Stimulated activated CD4-positive, alpha-beta T cell treated with anti-CD3 and anti-CD28 coated beads, Interleukin-12 subunit alpha, Interleukin-12 subunit beta, amount 100 ng/mL, for 48 hours (primary cell): ENCODE measurements at places on chromosomes 12 and 14.
A peak's percentile ranks its signal among the peaks of the same experiment; 100 is the strongest.

GRCh38 chr12:122820838-122821271 lies 14.4 kb upstream of the HIP1R start:
- no peak for DNase-seq

- DNase-seq, result no peak
These were observed 24.6 kb upstream of the YBX3 start for GRCh38 chr12:10747730-10748129.

DNA sequence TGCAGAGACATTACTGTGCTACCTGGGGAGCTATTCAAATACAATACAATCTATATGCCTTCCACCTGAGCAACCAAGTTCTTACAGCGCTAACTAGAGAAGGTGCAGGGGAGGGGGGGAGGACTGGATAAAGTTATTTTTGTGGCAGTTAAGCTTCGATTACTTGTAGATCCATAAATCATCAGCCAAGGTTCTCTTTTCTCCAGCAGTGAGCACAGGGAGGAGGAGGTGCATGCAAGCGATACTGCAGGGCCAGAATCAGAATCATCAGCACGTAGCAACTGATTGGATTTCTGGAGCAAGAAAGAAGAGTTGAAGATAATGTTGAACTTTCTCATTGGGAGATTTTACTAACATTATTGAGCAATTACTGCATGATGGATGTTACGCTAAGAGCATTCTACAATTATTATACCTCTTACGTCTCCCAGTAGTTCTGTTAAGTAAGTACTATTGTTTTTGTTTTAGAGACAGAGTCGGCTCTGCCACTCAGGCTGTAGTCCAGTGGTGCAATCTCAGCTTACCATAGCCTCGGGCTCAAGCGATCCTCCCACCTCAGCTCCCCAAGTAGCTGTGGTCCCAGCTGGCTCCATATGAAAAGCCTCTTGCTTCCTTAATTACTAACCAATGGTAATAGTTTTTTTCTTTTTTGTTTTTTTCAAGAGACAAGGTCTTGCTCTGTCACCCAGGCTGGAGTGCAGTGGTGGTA lies 74.6 kb upstream of the EEA1 start:
- DNase-seq, result no peak

DNA sequence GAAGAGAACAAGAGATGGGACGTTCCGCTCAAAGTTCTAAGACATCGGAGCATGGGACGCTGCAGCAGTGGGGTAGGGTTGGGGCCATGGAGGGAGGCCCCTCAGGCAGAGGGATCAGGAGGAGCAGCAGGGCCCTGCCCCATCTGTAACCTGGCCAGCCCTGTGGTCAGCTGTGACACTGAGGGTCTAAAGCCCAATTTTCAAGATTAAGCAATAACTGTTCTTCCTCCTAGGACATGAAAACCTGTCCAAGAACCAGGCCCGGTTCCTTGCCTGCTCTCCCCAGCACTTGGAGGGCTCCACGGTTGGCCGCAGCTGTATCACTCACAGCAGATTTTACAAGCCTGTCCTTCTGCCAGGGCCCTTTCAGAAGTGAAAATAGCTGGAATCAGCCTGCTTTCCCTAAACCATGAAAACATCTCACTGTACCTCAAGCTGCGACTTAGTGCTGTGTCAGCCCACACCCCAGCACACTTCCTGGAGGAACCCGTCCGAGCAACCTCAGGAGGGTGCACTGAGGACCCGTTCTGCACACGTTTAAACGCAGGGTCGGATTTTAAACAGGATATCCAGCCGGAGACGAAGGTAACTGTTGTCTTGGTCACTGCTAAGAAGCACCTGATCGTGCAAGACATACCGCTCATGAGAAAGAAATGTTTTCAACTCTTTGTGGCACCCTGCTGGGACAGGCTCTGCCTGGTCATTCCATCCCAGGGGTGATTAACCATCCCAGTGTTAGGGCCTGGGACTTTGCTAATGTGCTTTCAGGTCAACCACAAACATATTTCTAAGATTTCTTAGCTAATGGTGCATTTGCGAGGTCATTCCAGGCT lies 201.9 kb upstream of the DIO3 start:
- no peak for DNase-seq

DNA sequence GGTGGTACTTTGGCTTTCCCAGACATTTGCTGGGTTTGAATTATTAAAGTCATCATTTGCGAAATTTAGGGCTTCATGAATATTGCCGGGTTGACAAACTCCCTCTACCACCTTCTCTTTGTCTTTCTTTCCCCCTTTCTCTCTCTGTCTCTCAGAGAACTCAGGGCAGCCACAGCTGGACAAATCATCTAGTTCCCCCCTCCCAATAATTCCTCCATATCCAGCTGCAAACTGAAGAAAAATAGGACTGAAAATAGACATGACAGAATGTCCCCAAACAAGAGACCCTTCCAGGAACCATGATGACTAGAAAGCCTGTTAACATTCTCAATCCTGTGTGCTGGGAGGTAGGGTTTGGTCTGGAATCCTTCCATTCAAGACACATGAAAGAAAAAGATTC lies 67.1 kb upstream of the TBX5 start:
- DNase-seq, result no peak

GRCh38 chr12:87246726-87247125 lies 782.5 kb downstream of the C12orf50 start:
- no peak for DNase-seq

DNA sequence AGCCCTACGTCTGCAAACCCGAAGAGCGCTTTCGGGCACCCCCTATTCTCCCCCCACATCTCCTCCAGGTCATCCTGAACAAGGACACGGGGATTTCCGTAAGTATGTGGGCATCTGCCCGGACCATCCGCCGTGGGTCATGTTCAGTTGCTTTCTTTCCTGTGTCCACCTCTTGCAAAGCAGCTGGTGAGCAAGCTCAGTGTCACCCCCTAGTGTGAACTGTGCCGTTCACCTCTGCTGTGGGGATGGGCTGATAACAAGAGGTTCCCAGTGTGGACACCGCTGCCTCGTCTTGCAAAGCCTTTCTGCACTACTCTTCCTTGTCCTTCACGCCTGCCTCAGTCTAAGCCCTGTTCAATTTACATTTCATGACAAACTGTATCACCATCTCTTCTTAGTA lies 8.6 kb downstream of the PRKAB1 start:
- DNase-seq, result no peak

- DNase-seq, result no peak
These were observed 17.5 kb downstream of the AREL1 start for GRCh38 chr14:74695406-74695805.

DNA sequence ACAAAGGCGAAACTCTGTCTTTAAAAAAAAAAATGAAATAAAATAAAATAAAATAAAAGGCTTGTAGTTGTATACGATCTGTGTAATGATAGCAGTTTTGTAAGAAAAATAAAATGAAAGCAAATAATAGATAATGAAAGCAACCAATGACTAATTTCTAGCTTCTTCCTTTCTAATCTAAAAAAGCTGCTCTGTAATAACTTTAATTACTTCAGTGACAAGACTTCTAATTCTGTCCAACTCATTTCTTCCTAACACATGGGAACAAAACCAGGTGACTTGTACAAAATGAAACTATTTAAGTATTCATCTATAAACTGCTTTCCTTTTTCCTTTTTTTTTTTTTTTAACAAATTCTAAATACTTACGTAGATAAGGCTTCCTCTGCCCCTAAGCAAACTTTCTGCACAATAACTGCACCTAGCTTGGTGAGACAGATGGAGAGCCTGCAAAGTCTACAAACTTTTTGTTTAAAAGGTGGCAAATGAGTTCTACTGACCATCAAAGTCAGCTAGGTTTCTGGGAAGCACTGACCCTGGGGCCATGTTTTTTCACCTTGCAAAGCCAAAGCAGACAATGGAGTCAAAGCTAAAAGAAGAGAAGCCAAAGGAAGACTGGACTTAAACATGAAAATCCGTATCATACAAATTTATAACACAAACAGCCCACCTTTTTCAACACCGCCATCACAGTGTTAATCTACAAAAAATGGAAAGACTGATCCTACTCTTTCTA lies 28.2 kb downstream of the DENND5B start:
- no peak for DNase-seq

- no peak for DNase-seq
These were observed 230.0 kb downstream of the ZFP36L1 start for GRCh38 chr14:68562911-68563250.

GRCh38 chr14:69612014-69612782 lies 802 bp downstream of the SUSD6 start:
- DNase-seq, result no peak

DNA sequence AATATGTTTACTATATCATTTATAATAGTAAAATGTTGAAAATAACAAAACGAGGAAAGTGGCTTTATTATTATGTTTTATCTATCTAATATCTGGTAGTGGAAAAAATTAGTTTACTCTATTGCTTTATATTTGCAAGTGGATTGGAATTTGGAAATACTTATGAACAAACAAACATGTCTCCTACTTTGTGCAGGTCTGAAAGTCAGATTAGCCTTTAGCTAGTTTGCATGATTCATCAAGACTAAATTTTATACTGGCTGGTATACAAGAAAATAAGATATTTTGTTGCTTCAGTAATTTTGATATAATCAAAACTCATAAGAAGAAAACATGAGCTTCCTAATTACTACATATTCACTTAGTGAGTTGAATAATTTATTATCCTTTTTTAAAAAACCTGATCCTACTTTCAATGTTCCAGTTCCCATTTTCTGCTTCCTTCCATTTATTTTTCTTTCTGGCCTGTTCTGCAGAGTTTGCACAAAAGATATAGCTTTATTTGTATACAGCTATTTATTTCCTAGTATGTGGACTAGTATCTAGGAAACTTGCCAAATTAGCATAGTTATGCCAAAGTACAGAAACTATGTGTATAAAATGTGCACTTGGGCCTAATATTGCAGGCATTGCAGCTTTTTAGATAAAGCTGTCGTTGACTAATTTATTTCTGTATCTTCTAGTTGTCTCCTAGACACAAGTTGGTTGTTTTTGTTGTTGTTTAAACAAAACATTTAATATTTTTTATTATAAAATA lies 122.0 kb downstream of the AKAP6 start:
- no peak for DNase-seq

DNA sequence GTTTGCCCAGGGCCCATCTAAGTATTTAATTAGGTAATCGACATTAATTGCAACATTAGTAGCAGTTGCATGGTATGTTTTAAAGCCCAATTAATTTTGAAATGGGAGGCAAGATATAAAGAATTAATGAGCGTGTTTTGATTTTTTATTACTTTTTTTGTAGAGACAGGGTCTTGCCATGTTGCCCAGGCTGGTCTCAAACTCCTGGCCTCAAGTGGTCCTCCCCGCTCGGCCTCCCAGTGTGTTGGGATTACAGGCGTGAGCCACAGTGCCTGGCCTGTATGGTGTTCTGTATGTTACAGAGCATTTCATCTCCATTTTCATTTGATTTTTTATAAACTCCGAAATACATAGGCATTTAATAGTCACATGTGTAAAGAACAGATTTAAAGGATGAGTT lies 856 bp downstream of the GOLGA5 start:
- DNase-seq, result no peak

- DNase-seq, result no peak
These were observed 41.7 kb downstream of the TSPAN19 start for GRCh38 chr12:84994426-84994825.

GRCh38 chr12:101920906-101921305 lies 43.5 kb downstream of the DRAM1 start:
- DNase-seq, result no peak

DNA sequence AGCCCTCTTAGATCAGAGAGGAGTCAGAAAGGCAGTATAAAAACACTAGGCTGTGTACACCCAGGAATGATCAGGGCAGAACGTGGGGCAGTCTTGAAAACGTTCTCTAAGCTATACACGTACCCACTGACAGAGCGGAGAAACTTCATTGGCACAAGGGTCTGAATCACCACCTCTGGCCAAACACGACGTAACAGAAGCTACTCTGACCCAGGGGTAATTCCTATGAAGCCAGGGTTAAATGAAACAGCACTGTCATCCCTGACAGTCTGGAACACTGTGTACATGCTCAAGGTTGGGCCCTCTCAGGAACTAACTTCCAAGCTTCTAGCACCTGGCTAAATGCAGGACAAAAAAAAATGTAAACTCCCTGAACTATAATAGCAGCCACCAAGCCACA lies 38.4 kb downstream of the PARP11 start:
- DNase-seq, result no peak

GRCh38 chr12:15777355-15778012 lies 11.7 kb downstream of the EPS8 start:
- no peak for DNase-seq

GRCh38 chr12:117017807-117018206 lies 81.4 kb downstream of the TESC start:
- no peak for DNase-seq

- peak; percentile 62 for DNase-seq
These were observed 1.1 kb upstream of the BCL11B start for GRCh38 chr14:99272899-99273765.

- no peak for DNase-seq
These were observed 166.0 kb downstream of the NAV3 start for GRCh38 chr12:77996670-77997069.

- DNase-seq, result no peak
These were observed 115.5 kb downstream of the SLC38A1 start for GRCh38 chr12:46153268-46153872.

DNA sequence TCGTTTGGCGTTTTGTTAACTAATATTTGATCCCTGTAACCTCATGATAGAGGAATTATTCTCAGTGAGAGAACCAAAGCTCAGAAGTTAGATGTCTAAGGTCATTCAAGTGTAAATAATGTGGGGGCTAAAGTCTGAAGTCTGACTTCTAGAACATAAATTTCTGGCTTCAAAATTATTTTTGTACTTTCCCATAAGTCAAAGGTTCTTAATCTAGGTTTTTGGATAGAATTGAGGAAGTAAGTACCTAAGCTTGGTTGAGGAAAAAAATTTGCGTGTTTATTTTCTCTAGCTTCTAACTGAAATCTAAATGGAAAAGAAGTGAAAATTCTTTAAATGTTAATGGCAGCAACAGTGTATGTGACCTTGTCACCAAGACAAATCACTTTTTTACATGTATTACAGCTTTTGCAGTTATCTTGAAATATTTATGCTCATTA lies 2.3 kb downstream of the LARP4 start:
- DNase-seq, result no peak

DNA sequence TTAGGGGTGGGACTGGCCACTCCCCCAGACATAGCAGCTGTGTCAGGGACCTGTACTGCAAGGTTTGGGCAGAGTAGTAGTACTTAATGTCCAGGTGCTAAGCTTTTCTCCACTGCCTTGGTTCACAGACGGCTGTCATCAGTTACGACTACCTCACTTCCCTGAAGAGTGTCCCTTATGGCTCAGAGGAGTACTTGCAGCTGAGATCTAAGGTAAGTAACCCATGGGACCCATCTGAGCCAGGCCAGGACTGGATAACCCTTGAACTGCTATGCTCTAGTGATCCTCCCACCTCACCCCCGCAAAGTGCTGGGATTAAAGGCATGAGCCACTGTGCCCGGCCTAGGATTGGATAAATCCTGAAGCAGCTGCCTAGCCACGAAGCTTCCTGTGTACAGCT lies 22.4 kb downstream of the ADCK1 start:
- DNase-seq, result no peak

DNA sequence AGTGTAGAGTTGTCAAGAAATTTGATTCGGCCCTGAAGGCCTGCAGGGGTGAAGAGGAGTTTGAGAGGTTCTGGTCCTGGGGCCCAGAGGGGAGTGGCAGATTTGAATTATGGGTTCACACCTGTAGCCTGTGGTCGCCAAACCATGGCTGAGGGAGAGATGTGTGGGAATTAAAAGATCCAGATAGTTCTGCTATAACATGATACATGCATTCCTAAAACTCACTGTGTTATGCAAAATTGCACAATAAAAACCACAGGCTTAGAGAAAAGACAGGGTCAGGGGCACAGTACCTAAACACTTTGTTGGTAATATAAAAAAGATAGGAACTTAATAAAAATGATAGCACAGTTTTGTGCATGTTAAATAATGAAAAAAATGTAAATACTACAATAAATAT lies 106.2 kb downstream of the TMEM30B start:
- DNase-seq, result no peak
